Activated CD4-positive, alpha-beta memory T cell treated with anti-CD3 and anti-CD28 coated beads for 36 hours (primary cell): ENCODE measurements at places on chromosomes 3 and 15. TPM values are rescaled to one million over a fixed set of nuclear protein-coding genes. Genes with fewer than 3 reads are reported as not detected.

FETUB gene
- not detected for total RNA-seq

SUSD5 gene
- not detected for total RNA-seq

TLE3 gene
- total RNA-seq: 95.1 TPM

YEATS2 gene
- 45.4 TPM for total RNA-seq

RFTN1 gene
- total RNA-seq: 104 TPM

MINAR1 gene
- total RNA-seq: 0.31 TPM

SLCO2A1 gene
- total RNA-seq: not detected

GP5 gene
- 0.31 TPM for total RNA-seq

KNG1 gene
- total RNA-seq: not detected

CACNA1D gene
- total RNA-seq: 0.53 TPM

CHL1 gene
- total RNA-seq: not detected

PRR20G gene
- not detected for total RNA-seq

GCSAM gene
- total RNA-seq: 14.4 TPM

GOLGA8K gene
- total RNA-seq: not detected

ZKSCAN7 gene
- 1.3 TPM for total RNA-seq

SLTM gene
- 79.2 TPM for total RNA-seq

ZNF774 gene
- total RNA-seq: 1.1 TPM

CACNA2D2 gene
- 0.69 TPM for total RNA-seq

ISL2 gene
- 0.19 TPM for total RNA-seq

CCDC32 gene
- 28.6 TPM for total RNA-seq

C3orf20 gene
- total RNA-seq: 0.07 TPM

LYZL4 gene
- total RNA-seq: not detected

GOLGA8G gene
- not detected for total RNA-seq
